Activated T-cell treated with anti-CD3 and anti-CD28 coated beads for 1 hour (primary cell): ENCODE measurements at places on chromosomes 7 and 10.

DNA sequence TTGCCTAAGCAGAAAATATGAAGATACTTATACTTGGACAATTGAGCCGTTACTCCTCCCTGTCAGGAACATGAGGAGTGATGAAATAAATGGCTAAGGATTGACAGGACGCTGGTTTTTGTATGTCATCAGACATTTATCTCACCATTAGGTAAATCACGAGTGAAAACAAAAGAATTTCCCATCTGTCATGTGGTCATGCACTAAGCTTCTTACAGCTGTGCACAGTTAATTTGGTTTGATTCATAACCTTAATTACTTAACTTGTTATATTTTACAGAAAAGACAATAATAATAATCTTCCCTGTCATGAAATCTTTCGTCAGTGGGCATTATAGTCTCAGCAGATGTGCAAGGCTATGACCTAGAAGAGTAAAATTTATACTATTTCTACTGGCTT, 266.5 kb downstream of the HGF start:
- DNase-seq, result no peak

- DNase-seq, result no peak
Measured at GRCh38 chr10:128036746-128037543, 89.3 kb downstream of the MKI67 start.

DNA sequence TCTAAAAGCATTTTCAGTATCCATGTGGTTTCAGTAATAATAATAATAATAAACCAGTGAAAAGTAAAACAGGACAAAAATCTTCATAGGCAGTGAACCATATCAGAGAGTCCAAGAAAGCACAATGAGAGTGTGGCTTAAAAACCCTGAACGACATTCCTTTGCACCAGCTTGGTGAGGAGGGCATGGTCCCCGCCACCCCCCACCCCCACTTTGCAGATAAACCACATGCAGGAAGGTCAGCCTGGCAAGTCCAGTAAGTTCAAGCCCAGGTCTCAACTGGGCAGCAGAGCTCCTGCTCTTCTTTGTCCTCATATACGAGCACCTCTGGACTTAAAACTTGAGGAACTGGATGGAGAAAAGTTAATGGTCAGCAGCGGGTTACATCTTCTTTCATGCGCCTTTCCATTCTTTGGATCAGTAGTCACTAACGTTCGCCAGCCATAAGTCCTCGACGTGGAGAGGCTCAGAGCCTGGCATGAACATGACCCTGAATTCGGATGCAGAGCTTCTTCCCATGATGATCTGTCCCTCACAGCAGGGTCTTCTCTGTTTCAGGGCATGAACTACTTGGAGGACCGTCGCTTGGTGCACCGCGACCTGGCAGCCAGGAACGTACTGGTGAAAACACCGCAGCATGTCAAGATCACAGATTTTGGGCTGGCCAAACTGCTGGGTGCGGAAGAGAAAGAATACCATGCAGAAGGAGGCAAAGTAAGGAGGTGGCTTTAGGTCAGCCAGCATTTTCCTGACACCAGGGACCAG, 172.5 kb downstream of the EGFR start:
- DNase-seq, result no peak

DNA sequence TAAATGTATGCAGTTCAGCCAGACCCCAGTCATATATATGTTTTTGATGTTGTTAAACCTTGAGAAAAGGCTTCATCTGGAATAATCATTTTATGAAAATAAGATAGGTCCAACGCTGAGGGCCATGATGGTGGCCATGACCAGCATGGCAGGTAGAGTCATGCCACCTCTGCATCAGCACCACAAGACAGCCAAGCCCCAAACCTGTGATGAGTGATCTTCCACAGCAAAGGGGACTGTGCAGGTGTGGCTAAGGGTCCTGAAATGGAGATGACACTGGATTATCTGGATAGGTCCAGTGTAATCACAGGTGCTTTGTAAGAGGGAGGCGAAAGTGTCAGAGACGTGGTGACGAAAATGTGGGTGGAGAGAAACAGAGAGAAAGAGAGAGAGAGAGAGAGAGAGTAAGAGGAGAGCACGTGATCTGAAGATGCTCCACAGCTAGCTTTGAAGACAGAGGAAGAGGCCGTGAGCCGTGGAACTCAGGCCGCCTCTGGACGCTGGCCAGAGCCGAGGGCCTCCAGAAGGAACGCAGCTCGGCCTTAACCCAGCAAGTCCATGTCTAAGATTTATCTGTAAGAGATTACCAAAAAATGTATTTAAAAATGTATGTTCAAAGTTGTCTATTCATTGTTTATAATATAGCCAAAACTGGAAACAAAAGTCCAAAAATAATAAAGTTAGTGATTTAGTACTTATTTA, 304.4 kb upstream of the SHH start:
- no peak for DNase-seq

DNA sequence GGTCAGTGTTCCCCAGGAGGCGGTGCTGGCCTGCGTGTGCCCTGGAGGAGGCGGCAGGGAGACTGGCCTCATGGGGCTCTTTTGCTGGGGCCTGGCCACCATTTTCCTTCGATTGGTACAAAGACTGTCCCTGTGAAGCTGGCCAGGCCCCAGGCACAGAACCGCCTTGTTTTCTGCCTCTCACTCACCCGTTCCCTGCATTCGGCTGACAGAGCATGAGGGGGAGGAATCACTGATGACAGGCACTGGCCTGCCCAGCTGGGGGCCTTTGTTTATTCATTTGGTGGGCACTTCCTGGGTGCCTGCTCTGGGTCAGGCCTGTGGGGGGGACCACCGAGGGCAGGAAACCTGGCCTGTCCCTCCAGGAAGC, 139.2 kb downstream of the FAM53B start:
- DNase-seq, result no peak

DNA sequence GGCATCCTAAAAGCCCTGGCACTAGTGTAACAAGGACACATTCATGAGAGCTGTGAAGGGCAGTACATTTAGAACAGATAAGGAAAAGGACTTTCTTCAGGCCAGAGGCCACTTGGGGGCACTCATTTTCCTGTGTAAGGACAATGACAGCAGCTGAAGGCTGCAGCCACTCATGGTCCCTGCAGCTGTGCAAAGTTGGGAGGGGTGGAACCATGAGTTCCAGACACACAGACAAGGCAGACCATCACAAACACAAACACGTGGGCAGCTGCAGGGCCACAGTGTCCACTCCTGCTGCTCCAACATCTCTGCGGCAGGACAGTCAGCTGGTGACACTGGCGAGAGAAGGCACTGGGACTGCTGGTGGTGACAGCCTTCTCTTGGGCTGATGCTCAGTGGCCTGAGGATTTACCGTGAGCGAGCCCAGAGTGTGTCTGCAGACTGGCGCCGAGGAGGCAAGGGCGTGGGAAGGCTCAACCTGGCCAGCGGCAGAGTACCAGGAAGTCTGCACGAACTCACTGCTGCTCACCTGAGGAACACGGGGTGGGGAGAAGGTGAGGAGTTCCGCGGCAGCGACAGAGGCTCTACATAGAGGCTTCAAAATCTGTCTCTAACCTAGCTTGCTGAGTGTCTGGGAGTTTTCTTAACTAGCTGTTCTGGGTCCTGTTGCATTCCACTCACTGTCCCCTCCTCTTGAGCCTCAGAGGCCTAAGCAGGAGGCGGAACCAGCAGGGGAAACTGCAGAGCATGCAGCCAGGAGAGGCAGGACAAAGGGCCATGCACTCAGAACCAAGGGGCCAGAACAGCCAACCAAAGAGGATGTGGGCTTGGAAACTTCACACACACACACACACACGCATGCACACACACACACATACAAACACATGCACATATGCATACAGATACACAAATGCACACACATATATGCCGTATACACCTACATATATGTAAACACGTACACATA, 76.5 kb upstream of the DDC start:
- no peak for DNase-seq

- DNase-seq, result no peak
Measured at GRCh38 chr7:157496416-157497275, 159.8 kb downstream of the DNAJB6 start.

DNA sequence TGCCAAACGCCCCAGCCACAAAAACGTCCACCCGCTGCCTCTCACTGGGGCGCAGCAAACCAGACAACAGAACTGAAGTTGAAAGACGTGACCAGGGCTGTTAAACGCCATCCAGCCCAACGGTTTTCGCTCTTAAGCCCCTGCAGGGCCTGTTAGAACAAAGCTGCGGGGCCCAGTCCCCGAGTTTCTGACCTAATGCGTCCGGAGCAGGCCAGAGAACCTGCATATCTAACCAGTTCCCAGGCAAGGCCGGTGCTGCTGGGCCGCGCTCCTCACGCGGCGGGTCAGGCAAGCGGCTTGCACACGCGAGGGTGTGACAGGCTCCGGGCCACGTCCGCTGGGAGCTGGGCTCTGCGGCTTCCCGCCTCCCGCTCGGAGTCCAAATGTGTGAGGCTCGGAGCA, 87.0 kb downstream of the PTPRN2 start:
- no peak for DNase-seq

DNA sequence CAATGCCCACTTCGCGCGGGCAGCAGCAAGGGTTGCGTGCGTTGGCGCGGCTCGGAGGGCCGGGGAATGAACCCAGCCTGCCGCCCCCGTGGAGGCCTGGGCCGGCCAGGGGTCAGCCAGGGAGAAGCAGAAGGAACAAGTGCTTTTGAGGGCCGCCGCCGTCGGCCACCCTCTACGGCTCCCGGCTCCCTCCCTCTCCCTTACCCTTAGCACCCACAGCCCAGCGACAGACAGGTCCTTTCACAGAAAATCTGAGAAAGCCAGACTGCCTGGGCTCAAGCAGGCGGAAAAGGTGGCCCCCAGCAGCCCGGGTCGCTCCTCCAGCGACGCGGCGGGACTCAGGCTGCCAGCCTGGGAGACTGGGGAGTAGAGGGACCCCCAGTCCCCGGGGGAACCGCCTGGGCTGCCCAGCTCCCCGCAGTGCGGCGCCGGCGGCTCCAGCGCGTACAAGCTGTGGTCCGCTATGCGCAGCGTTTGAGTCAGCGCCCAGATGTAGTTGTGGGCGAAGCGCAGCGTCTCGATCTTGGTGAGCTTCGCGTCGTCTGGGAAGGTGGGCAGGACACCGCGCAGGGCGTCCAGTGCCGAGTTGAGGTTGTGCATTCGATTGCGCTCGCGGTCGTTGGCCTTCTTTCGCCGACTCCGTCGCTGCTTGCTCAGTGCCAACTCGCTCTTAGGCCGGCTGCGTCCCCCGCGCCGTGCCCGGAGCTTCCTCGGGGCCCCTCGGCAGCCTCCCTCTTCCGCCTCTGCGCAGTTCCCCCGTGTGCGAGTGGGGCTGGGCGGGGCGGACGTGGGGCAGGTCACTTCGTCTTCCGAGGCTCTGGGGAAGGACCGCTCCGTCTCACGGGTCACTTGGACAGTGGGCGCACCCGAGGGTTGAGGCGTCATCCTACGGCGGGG, 815 bp downstream of the NEUROG3 start:
- no peak for DNase-seq

- no peak for DNase-seq
Measured at GRCh38 chr7:156659961-156660360, 19.4 kb downstream of the RNF32 start.

DNA sequence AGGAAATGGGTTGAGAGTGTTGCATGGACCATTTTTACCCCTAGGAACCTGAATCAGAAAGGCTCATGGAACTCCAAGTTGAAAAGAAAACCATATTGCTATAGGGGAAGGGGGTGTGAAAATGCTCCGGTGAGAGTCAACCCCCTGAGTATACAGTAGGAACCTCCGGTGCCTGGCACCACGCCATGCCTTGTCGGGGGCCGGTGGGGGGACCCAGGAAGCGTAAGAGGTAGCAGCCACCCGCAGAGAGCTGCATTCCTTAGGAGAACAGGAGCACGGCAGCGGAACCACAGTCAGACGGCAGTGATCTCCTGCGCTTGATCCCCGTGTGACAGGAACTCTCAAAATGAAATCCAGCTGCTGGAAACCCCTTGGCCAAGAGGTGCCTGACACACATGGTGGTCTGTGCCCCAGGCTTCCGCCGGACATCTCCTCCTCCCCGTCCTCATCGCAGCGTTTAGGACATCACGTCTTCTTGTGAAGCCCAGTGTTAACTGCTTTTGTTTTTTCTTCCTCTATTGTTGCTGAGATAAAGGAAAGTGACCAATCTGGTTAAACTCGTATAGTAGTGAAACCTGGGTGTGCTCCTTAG, 186.8 kb downstream of the CELF2 start:
- no peak for DNase-seq

DNA sequence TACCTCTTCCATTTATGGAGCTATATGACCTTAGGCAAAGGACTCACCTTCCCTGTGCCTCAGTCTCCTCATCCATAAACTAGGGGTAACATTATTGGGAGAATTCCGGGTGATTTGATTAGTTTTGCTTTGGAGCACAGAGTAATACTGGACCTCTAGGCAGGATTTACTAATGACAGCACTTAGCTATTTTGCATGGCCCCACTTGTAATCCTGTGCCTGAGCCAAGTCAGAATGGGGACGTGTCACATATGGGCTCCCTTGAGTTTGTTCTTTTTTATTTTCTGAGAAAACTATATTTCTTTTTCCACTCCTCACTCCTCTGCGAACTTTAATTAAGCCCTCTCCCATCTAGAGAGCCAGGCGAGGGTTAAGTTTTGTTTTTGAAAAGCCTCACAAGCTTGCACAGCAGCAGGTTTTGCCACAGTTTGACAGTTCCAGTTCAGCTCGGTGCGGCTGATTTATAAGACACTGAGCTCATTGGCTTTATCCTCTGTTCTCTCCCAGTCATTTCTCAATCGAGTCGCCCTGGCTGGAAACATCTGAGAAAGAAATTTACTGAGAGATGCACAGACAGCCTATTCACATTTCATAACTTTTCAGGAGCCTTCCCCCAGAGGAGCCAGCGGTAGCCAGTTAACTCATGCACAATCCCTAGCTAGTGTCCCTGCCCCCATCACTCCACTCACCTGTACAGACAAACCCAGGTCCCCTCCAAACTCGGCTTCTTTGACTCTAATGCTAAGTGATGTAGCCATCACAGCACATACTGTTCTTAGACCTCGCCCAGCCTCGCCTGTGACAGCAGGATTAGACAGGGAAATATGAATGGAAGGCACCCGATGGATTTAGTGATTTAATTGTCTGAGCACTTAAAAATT, 441.9 kb upstream of the NPVF start:
- DNase-seq, result no peak

GRCh38 chr7:131532570-131533091, 23.8 kb downstream of the PODXL start:
- no peak for DNase-seq

- DNase-seq, result no peak
Measured at GRCh38 chr7:49852619-49853462, 79.4 kb downstream of the VWC2 start.

DNA sequence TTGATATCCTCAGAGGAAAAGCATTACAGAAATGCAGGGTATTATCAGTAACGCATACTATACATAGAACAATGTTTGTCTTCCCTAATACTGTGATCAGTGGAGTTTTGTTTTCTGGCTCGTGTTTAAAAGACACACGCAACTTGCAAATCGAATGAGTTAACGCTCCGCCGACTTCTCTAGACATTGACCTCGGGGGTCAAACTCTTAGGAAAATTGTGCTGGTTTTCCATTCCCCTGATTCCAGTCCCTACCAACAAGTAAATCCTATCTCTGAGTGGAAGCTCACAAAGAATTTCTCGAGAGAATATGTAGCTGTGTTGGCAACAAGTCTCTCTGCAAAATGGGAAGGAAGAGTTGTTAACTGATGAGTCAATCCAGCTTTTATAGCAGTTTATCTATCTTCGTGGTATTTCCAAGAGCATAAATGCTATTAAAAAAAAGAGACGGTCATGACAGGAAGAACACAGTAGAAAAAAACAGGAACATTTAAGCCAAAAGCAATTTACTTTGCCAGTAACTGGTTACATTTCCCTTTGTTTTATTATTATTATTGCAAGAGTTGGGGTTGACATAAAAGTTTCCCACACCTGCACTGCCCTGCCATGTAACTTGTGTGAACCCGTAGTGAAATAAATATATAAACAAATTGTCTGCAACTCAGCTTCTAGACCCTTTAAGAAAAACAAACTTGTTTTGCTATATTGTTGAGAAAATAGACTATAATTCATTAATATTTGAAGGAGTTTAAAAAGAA, 144.4 kb downstream of the ARID5B start:
- no peak for DNase-seq

- no peak for DNase-seq
Measured at GRCh38 chr7:139782932-139783331, 5.1 kb upstream of the HIPK2 start.
